ENCODE measurements at places on chromosomes 6 and 20.

- DNase-seq: no peak
These were observed 35.7 kb upstream of the CCDC167 start for GRCh38 chr6:37535428-37535758.

DNA sequence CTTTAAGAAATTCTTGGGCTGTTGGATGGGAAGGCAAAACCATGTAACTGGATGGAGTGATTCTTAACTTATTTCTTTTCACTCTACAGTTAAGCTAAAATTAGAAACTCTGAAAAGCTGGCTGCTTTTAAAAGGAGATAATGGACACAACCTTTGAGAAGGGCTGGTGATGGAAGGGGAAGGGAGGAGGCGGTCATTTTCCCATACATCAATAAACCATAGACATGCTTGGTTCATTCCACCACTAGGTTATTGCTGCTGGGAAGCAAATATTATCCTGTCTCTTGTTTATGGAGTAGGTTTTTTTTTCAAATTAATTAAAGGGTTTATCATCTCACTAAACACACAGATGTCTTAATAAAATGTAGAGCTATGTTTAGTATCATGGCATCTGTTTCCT lies 76.2 kb downstream of the PLCB1 start:
- no peak for DNase-seq

DNA sequence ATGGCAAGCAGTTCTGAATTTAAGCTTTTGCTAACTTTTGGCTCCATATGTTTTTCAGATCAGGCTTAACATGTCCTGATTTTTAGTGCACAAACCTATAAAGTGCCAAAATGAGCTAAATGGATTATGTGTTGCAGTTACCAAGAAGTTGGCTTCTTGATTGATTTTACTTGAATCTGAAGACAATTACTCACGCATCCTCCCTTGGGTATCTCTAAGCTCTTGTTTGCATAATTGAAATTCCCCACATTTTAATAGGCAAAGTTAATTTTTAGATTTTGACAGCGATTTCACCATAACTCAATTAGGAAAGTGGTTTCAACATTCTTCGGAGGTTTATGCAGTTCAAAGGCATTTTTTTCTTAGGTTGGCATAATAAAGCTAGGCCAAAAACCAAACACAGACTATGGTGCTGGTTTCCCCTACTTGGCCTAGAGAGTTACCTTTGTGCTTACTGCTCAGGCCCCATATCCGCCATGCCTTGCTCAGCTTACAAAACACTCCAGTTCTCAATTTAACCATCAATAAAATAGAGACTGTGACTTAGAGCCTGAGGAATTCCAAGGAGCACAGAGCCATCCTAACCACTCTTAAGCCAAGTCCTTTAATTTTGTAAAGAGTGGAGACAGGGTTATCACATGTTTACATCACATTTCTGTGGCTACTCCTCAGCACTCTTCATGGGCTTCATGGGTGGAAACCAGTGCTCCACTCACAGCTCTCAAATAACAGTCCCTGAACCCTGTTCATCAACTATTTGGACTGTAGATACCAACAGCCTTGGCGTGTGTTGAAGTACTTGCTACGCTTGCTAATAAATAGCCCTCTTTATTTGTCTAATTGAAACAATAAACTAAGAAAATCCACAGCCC lies 32.1 kb downstream of the LAMA4 start:
- DNase-seq: no peak

- no peak for DNase-seq
These were observed 63.5 kb downstream of the JAG1 start for GRCh38 chr20:10610251-10610650.

- no peak for DNase-seq
These were observed 218.3 kb upstream of the PRDM1 start for GRCh38 chr6:105867821-105868220.

- DNase-seq: no peak
These were observed 539.3 kb upstream of the ID4 start for GRCh38 chr6:19297880-19298279.

GRCh38 chr6:7921046-7921445 lies 10.5 kb upstream of the TXNDC5 start:
- peak; percentile 60 for DNase-seq

DNA sequence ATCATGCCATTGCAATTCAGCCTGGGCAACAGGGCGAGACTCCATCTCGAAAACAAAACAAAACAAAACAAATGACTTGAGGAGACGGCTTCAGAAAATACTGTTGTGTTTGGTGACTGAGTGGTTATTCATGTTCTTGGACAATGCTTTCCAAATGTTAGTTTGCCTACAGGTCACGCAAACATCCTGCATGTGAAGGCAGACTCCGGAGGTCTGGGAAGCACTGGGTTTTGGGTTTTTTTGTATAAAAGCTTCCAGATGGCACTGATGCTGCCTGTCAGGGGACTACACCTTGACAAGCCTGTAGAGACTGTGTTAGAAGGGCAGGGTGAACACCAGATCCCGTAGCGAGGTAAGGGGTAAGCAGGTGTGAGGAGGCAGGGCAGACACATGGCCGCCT lies 81.7 kb downstream of the THBS2 start:
- no peak for DNase-seq

DNA sequence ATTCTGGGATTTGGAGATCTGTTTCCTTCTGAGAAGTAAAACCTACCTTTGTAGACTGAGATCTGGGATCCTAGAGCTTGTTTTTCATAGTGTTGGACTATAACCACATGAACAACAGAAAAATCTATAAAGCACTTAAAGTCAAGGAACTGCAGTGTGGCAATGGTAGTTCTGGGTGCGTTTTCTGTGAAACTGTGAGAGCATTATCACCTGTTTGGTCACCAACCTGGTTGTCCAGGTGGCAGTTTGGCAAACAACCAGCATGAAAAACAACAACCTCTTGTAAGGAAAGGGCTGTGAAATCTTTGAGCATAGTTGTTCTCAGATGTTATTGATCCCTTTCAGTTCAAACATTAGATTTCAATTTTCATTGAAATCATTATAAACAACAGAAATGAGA lies 215.8 kb upstream of the CITED2 start:
- DNase-seq: no peak

DNA sequence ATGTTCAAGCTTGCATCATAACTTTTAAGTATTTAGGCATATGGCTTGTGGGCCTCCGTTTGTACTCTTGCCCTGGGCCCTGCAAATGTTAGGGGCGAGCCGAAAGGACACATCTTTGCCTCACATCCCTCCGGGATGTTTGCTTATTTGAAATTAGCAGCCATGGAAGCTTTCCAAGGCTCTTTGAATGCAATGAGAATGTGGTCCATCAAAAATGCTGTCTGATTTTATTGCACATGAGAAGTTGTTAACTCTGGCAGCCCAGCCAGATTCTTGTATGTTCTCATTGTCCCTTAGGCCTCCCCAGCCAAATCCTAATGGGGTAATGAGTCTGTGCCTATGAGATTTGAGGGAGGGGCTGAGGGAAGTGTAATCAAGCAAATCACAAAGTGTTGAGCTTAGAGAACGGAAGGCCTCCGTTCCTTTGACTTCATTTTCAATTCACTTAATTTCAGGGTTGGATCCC lies 261.2 kb upstream of the MARCKS start:
- no peak for DNase-seq

DNA sequence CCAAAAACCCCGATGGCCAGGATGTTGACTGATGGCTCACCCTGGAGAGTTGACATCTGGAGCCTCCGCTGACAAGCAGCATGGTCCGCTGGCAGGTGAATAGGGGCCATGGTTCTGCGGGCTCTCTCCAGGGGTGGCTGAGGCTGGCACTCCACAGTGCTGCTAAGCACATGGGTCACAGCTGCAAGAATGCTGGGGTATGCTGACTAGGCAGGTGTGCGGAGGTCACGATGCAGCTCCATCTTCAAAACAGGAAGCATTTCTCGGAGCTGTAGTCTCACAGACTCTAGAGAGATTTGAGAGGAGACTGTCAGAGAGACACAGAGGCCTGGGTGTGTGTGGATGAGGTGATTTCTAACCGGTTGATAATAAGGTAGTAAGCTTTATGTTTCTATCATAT lies 341.6 kb downstream of the NRN1 start:
- DNase-seq: no peak

GRCh38 chr6:140003217-140003616 lies 628.8 kb upstream of the CITED2 start:
- no peak for DNase-seq

DNA sequence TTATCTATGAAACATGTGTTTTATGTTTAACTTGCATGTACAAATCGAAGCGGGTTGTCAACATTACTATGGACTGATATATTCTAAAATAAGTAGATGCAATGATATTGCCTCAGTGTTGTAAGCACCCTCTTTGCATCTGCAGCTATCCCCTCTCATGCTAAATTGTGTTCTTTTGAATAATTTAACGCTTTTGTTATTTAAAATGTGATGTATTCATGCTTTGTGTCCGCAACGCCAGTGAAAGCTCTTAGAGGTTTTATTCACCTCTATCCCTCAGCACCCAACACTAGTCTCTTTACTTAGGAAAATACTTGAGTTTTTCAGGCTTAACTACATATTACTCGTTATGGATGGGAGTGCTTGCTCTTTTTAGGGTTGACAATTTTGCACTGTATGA lies 173.7 kb upstream of the ID4 start:
- DNase-seq: no peak

DNA sequence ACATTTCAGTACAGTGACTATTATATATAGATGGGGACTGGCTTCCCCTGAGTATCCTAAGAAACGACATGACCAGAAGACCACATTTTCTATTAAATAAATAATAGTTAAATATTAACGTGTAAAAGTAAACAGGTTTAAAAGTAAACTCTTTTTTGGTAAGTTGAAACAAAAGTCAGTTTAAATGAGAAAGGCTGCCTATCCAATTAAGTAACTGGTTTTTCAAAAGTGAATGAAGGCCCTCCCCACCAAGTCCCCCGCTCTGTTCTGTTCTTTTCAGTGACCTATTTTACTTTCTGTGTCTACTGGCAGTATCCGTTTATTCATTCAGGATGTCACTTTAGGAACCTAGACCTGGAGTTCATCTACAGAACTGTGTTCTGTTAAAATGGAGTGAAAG lies 32.0 kb downstream of the QKI start:
- no peak for DNase-seq

DNA sequence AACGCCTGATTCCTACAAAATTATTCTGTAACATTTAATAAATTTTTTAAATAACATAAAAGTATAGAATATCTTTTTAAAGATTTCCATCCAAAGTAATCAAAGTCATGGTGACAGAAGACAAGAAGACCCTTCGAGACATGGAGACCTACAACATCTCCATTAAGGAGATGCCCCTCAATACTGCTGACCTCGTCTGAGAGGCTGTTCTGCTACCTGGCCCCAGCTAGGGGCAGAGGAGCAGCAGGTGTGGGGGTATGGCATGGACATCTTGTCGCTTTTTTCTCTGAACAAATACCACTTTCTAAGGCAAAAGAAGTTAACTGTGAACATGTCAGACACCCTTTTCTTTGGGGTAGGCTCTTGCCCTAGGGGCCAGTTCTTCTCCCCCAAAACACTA lies 44.1 kb downstream of the BLOC1S5 start:
- no peak for DNase-seq

GRCh38 chr6:88623531-88623930 lies 339.9 kb downstream of the RNGTT start:
- no peak for DNase-seq

DNA sequence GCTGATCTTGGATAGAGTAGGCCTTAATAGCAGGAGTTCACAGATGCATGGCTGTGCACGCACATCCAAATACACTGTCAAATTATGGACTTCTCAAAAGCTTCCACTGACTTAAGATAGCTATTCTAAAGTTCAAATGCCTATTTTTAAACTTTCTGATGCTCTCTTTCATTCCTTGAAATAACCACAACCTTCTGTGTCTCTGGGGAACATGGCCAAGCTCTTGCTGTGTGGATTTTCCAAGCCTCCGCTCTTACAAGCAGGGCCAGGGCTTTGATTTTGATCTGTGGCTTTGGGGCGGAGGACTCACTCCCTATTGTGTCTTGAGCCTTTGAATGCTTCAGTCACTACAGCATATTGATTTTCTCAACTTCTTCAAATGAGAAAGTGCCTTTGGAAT lies 35.7 kb upstream of the SNRPB2 start:
- no peak for DNase-seq

- DNase-seq: peak; percentile 61
These were observed 250.6 kb downstream of the FARS2 start for GRCh38 chr6:5511954-5512353.

DNA sequence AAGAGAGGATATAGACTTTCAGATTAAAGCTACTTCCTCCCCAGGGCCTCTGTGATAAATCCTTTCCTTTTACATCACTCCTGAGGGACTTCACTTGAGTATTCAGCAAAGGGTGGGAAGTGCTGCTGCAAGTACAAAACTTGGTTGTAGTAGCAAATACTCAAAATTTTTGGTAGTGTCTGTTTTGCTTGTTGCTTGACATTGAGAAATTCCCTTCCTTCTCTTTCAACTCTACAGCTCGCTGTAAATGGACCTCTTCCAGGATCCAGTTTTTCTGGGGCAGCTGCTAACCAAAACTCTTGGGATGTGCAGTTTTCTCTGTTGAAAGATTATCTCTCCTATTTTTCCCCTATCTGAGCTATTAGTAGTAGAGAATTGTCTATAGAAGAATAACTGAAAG lies 472.0 kb downstream of the CD109 start:
- no peak for DNase-seq

- no peak for DNase-seq
These were observed 9.6 kb downstream of the SLC35A1 start for GRCh38 chr6:87482366-87482765.

DNA sequence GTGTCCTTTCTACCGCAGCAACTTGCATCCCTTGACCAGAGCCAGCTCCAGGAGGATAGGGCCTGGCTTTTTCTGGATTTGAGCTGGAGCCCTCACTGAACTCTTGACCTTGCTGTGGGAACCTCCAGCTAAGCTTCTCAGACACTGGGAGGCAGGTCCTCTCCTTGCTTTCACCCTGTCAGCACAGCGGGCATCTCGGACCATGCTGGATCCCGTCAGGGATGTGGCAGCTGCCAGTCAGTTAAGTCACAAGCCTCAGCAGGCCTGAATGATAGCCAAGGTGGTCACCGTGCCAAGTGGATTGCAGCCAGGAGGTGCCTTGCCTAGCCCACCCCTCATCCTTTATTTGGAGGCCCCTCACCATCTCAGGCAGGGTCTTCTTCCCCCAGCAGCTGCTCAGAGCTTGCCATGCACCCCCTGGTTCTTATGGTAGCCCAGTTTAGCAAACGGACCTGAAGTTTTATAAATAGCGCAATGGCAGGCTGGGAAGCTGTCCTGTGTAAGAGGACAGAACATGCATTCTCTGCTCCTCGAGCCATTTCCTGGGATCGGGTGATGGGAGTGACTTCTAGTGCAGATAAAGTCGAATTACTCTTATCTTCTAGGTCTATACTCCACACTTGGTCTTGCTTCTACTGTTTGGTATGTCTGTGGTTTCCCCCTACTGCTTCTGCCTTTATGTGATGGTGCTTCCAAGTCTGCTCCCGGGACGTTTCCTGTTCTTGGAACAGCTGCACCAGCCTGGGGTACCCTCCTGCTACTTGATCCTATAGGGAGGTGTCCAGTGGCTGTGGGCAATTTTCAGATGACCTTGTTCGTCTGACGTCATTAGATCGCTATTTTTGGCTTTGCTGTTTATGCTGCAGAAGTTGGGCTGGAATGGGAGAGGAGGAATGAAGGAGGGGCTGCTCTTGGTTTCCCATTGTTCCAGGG lies 7.1 kb upstream of the MYLK2 start:
- DNase-seq: peak; percentile 37

- no peak for DNase-seq
These were observed 255.1 kb upstream of the NOX3 start for GRCh38 chr6:155710704-155711103.
